ENCODE measurements at places on chromosomes 6 and 20.

GRCh38 chr20:22836211-22836610 lies 198.9 kb upstream of the SSTR4 start:
- no peak for DNase-seq

DNA sequence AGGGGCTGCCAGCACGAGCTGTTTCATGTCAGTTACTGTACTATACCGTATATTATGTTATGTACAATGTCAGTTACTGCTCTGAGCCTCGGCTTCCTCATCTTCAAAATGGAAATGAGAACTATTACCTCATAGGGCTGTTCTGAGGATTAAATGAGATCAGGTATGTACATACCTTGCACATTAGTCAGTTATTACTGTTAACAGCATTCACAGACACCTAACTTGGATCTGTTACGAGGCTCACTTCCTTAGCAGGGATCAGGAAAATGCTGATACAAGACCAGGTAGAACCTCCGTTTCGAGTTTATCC lies 69.7 kb upstream of the TBC1D7 start:
- no peak for DNase-seq

GRCh38 chr6:53111865-53112264 lies 36.8 kb downstream of the GCM1 start:
- no peak for DNase-seq

- no peak for DNase-seq
These were observed 113.9 kb upstream of the NAA20 start for GRCh38 chr20:19903168-19903811.

DNA sequence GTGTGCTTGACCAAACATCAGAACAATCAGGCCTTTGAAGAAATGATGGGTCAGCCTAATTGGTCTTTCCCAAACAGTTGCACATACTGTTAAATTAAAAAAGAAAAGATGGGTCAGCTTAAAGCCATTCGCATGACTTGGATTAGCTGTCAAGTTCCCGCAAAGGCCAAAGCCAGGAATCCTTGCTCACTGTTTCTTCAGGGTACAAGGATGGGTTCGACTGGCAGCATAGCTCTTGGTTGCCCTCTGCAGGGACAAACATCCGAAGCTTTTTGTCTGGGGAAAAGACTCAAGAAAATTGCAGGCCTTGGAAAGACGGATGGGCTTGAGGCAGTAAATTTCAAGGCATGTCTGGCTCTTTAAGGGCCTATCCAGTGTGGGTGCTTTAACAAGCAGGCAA lies 168.0 kb downstream of the HDGFL1 start:
- no peak for DNase-seq

All from stimulated activated naive CD8-positive, alpha-beta T cell treated with anti-CD3 and anti-CD28 coated beads, Interleukin-15, amount 100 ng/mL, for 72 hours (primary cell).